ENCODE measurements at places on chromosomes 1 and 21. TPM values are rescaled to one million over a fixed set of nuclear protein-coding genes. Genes with fewer than 3 reads are reported as not detected.

- DNase-seq = no peak
Measured at GRCh38 chr1:188514917-188515316, 1686.2 kb downstream of the PLA2G4A start.

TAS1R1 gene
- not detected for total RNA-seq

DNA sequence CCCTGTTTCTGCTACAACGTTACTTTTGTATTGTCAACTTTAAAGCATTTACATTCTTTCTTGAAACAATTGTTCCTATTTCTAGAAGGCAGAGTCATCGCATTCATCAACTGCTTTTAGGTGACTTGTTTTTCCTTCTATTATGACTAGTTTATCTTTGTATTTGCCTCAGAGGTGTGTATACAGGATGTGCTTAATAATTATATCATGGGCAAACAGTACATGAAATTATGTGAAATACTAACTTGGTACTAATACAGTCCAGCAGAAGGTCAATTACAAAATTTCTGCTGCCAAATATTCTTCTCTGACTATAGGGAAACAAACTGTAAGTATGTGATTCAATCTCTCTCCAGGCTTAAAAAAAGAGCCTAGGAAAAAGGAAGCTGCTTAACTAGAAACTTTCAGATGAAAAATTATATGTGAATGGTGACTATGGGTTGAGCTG, 101.6 kb downstream of the C4BPA start:
- no peak for DNase-seq

CITED4 gene
- total RNA-seq = 30.8 TPM

- DNase-seq = no peak
Measured at GRCh38 chr1:52550447-52550846, 2.4 kb downstream of the TUT4 start.

NHLH2 gene
- total RNA-seq = 0.29 TPM

- DNase-seq = peak; percentile 30
Measured at GRCh38 chr1:10507111-10507879, 32.5 kb downstream of the PEX14 start.

GJA4 gene
- total RNA-seq = 42.2 TPM

MTARC2 gene
- 14.3 TPM for total RNA-seq

DNA sequence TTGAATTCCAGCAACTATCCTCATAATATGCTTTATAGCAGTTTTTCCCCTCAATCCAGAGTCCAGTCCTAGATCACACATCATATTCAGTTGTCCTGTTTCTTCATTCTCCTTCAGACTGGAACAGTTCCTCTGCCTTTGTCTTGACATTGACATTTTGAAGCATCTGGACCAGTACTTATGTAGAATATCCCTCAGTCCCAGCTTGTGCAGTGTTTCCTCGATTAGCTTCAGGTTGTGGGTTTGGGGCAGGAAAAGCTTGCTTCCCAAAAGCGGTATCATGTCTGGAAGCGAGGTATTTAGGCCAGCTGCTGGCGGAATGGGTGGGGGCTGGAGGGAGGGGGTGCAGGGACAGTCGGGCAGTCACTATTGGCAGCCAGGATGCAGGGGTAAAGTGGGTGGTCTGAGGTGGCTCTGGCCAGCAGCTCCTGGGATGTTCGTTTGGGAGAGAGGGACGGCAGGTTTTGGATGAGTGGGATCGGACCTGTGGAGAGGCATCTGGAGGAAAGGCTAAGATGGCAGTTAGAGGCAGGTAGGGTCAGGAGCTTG, 6.5 kb downstream of the THEMIS2 start:
- no peak for DNase-seq

MANEAL gene
- 23.8 TPM for total RNA-seq

GRCh38 chr21:34983680-34984086, 65.4 kb downstream of the RUNX1 start:
- no peak for DNase-seq

SELENOF gene
- total RNA-seq = 114 TPM

- DNase-seq = peak; percentile 40
Measured at GRCh38 chr1:151443846-151444782, 15.2 kb downstream of the POGZ start.

DNA sequence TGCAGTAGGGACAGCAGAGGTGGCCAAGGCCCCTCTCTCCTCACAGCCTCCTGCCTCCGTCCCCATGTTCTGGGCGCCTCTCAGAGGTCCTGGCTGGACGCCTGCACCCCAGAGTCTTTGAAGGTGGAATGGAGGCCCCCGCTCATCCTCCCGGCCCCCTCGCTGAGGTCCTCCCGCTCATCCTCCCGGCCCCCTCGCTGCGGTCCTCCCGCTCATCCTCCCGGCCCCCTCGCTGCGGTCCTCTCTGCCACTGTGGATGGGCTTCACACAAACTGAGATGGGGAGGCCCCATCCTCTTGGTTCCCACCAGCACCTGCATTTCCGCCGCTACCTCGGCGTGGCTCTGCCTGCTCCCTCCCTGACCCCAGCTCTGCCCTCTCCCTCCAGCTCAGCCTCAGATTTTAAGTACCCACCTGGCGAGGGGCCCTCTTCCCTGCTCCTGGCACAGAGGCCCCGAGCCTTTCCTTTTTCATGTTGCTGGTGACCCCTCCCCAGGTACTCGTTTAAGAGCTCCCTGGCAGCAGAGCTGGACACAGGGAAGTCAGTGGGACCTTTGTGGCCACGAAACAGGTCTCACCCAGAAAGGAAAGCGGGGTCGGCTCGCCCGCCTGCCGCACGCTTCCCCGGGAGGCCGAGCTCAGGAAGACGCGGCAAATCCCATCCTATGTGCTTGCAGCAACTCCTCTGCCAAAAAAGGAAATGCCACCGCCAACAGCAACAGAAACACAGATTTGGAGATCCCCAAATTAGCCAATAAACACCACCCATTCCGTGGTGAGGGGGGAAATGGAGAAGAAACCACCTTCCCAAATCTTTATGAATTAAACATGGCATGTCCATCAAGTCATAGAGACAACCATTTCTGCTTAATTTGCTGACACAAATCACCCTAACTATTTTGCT, 143.7 kb downstream of the PRDM16 start:
- DNase-seq = no peak

DNA sequence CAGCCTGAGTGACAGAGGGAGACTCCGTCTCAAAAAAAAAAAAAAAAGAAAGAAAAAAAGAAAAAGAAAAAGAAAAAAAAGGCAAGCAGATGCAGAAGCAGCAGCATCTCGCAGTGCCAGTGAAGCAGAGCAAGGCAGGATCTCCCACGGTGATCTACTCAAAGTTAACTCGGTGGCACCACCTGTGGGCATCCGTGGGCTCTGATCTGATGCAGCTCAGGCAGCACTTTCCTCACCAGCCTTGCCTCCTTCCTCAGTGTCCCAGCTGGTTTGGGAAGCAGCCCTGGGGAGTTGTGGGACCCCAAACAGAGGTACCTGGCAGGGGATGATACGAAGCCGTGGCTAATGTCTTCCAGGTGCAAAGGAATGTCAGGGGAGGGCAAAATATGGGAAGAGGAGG, 104.3 kb upstream of the KRTAP19-8 start:
- DNase-seq = no peak

DNA sequence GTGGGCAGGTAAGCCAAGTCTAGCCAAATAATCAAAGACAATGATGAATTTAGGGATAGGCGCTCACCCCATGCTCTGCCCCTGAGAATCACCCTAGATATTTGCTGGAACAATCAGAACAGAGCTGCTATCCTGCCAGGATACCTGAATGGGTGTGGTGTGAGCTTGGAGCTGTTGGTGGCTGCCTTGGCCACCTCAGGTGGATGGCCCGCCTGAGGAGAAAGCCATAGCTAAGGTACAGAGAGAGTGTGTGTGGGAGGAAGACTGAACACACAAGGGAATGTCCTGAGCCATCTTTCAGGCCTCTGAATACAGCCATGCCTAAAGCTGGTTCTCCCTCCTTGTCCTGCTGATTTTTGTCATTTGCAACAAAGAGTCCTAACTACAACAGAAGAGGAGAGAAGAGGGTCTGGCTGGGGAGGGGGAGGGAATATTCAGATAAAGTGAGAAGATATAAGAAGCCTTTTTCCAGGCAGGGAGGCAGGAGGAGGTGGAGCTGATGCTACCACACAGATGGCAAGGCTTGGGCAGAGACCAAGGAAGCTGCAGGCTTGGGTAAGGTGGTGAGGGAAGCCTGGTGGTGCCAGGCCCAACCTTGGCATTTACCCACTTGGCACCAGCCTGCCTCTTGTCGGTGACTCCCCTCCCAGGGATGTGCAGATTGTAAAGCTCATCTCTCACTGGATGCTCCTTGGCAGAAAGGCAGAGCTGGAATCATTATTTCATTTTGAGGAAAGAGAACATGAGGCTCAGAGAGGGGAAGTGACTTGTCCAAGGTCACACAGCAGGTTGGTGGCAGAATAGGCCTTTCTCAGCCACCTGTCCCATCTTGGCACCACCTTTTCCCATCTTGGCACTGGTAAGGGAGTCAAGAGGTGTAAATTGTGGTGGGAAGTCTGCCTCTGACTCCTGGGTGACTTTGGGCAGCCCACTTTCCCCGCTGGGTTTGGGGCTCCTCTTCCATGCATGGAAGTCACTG, 49.7 kb downstream of the NKAIN1 start:
- DNase-seq = no peak

CFAP107 gene
- total RNA-seq = 2.8 TPM

DNA sequence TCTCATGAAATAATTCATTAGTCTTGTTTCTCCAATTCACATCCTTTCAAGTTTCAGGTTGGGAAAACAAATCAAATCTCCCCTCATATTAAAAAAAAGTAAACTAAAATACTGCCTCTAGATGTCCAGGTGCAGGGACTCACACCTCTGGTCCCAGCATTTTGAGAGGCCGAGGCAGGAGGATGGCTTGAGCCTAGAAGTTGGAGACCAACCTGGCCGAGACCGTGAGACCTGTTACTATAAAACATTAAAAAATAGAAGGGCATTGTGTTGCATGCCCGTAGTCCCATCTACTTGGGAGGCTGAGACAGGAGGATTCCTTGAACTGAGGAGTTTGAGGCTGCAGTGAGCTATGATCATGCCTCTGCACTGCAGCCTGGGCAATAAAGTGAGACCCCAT, 61.9 kb downstream of the ST6GALNAC5 start:
- DNase-seq = no peak

DNA sequence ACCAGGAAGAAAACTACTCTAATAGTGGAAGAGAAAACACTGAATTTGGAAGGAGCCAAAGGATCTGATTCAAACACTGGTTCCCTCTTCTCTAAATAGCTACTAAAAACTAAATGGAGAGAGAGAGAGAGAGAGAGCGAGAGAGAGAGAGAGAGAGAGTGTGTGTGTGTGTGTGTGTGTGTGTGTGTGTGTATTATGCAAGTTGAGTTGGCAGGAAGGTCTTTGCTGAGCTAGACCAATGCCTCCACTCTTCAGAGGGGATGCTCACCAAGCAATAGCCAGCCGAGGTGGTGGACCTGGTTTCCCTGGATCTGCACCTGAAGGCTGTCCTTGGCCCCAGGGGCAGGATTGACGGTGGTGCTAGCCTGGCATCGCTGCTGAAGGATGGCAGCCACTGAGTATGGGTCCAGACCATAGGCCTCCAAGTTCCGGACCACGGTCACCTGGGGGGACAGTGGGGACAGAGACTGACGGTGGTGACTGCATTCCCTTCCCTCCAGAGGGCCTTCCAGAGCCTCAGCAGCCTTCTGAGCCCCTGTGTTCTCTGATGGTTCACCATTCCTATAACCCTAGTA, 18.8 kb downstream of the EIF2D start:
- DNase-seq = no peak

- DNase-seq = no peak
Measured at GRCh38 chr1:203088441-203088840, 2.6 kb upstream of the MYOG start.

GRCh38 chr1:116164604-116165368, 53.6 kb downstream of the MAB21L3 start:
- no peak for DNase-seq

DYNLT5 gene
- total RNA-seq = not detected

NUAK2 gene
- 5.6 TPM for total RNA-seq

DNA sequence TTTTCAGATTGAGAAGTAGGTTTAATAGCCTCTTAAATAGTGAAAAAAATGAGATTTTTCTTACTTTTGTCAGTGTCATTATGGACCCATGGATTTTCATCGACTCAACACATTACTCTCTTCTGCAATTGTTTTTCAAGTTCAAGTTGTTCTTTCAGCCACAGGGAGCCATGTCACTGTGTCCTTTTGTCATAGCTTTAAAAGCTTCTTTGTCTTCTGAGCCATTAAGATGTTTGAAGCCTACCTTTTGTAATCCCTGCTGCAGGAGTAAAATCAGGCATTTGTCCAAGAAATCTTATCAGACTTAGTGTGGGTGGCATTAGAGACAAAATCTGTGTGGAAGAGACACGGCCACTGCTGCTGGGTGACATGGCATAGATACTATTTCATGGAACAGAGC, 92.8 kb upstream of the ZP4 start:
- no peak for DNase-seq

DNA sequence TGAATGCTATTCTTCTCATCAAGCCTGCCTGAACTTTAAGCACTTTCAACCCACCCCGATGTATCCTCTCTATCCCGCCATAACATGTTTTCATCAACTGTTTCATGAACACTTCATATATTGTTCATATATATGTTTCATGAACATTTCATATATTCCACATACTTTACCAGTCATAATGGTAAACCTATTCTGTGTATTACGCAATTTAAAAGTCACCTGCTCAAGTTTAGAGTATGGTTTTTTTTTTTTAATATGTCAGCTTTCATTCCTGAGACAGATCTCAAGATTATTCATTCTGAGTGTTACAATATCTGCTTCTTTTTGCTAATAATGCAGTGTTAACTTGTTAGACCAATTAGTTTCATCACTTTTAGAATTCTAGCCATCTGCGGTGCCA, 140.7 kb downstream of the SIPA1L2 start:
- DNase-seq = no peak

ENSA gene
- total RNA-seq = 169 TPM

BGLAP gene
- total RNA-seq = 5.8 TPM

HES3 gene
- total RNA-seq = not detected

- DNase-seq = no peak
Measured at GRCh38 chr1:9960706-9961562, 17.7 kb downstream of the NMNAT1 start.

ITGB2 gene
- 0.47 TPM for total RNA-seq

- DNase-seq = no peak
Measured at GRCh38 chr1:207821464-207822045, 69.7 kb downstream of the CD46 start.

DENND2D gene
- total RNA-seq = 3.0 TPM

DNA sequence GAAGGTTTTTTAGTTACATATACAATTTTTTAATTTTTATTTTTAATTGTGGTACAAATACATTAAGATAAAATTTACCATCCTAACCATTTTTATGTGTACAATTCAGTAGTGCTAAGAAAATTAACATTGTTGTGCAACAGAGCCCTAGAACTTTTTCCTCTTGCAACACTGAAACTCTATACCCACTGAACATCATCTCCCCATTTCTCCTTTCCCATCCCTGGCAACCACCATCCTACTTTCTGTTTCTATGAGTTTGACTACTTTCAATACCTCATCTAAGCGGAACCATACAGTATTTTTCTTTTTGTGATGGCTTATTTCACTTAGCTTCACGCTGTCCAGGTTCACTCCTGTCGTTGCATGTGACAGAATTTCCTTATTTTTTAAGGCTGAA, 54.1 kb downstream of the PALMD start:
- no peak for DNase-seq

Data from progenitor cell of endocrine pancreas (in vitro differentiated cells).